ENCODE measurements at places on chromosomes 4 and X. TPM values are rescaled to one million over a fixed set of nuclear protein-coding genes. Genes with fewer than 3 reads are reported as not detected.

- DNase-seq, result no peak
Measured at GRCh38 chr4:96916711-96917110, 1076.8 kb downstream of the PDHA2 start.

GRCh38 chr4:7007944-7008343, 35.2 kb upstream of the TADA2B start:
- no peak for DNase-seq

HMGB2 gene
- 183 TPM for total RNA-seq

GRCh38 chr4:91256043-91256442, 1047.7 kb upstream of the GRID2 start:
- DNase-seq, result no peak

DNA sequence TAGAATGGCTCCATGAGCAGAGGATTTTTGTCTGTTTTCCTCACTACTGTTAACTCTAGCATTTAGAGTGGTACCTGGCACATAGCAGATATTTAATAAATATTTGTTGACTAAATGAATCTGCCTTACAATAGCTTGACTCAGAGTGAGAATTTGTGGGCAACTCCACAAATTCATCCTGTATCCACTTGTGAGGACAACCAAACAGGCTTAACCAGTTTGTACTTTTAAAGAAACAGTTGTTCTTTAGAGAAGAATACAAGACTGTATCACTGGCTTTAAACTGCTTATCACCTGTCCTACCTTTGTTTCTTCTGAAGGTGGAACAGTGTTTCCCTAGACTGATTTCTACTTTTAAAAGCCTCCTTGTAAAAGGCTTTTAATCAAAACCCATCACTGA, 141.3 kb upstream of the SH3RF1 start:
- no peak for DNase-seq
